ENCODE measurements at places on chromosomes 6 and 20.

DNA sequence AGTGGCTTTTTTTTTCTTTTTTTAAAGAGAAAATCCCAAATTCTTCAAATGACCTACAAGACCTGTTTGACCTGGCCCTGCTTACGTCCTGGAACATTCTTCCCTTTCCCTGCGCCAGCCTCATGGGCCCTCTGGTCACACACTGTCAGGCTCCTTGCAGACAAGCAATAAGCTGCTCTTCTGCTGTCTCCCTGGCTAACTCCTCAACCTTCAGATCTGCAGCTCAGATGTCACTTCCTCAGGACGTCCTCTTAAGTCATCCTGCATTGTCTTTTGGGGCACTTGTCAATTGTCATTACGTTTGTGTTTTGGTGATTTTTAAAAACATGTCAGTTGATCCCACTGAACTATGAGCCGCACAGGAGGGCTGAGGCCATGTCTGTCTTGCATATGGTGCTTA, 28.9 kb upstream of the SLC35D3 start:
- H3K27me3 ChIP-seq: no peaks in the 10 kb centered on the region
- H3K4me3 ChIP-seq: no peak overlapping the region
- H3K27ac ChIP-seq: no peak overlapping the region
- H3K4me1 ChIP-seq: no peaks in the 10 kb centered on the region
- peaks cover 10% of the 10 kb centered on the region for H3K36me3 ChIP-seq
- DNase-seq: no peak

- no peak overlapping the region for H3K27ac ChIP-seq
- H3K27me3 ChIP-seq: no peaks in the 10 kb centered on the region
- DNase-seq: no peak
Observed at GRCh38 chr6:52552278-52552643, 24.6 kb downstream of the TRAM2 start.

DNA sequence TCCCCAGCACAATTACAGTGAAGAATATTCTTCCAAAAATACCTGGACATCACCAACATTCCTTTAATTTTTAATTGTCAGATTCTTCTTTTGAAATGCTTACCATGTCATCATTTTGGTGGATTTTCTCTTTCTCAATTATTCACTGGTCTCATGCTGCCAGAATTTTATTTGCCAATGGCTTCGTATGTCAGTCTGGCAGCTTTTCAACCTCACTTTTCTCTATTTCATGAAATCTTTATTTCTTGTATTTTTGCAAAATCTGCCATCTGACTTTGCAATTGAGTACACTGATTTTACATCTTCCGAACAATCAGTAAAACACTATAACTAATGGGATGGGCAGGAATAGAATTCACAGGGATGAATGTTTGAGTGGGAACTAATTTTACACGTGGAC, 84.1 kb downstream of the BTBD9 start:
- H3K4me3 ChIP-seq: no peak overlapping the region
- no peaks in the 10 kb centered on the region for H3K36me3 ChIP-seq
- no peak for DNase-seq
- peaks cover 5% of the 10 kb centered on the region for H3K4me1 ChIP-seq
- no peaks in the 10 kb centered on the region for H3K27me3 ChIP-seq

GRCh38 chr6:146292506-146292905, 251.1 kb upstream of the RAB32 start:
- H3K27me3 ChIP-seq: peaks cover 4% of the 10 kb centered on the region
- no peak for DNase-seq
- H3K4me3 ChIP-seq: no peak overlapping the region
- no peaks in the 10 kb centered on the region for H3K36me3 ChIP-seq

- no peaks in the 10 kb centered on the region for H3K27me3 ChIP-seq
- no peak overlapping the region for H3K27ac ChIP-seq
- H3K4me3 ChIP-seq: no peak overlapping the region
- H3K36me3 ChIP-seq: no peaks in the 10 kb centered on the region
- DNase-seq: no peak
Observed at GRCh38 chr6:158852312-158853071, 33.3 kb upstream of the EZR start.

- no peaks in the 10 kb centered on the region for H3K36me3 ChIP-seq
- H3K4me1 ChIP-seq: no peaks in the 10 kb centered on the region
- no peak for DNase-seq
- no peak overlapping the region for H3K27ac ChIP-seq
- no peak overlapping the region for H3K4me3 ChIP-seq
Observed at GRCh38 chr6:131469130-131469529, 103.9 kb upstream of the ARG1 start.

DNA sequence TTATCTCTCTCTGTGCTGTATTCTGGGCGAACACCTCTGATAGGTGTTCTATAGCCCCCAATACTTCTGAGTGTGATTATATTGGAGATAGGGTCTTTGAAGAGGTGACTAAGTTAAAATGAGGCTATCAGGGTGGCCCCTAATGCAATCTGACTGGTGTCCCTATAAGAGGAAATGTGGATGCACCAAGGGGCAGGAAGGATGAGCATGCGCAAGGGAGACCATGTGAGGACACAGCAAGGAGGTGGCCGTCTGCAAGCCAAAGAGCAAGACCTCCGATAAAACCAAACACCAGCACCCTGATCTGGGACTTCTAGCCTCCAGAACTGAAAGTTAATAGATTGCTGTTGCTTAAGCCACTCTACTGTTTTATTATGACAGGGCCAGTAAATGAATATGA, 69.2 kb downstream of the CHMP4B start:
- no peak overlapping the region for H3K4me3 ChIP-seq
- H3K36me3 ChIP-seq: peaks cover 2% of the 10 kb centered on the region
- DNase-seq: no peak
- H3K27me3 ChIP-seq: no peaks in the 10 kb centered on the region

DNA sequence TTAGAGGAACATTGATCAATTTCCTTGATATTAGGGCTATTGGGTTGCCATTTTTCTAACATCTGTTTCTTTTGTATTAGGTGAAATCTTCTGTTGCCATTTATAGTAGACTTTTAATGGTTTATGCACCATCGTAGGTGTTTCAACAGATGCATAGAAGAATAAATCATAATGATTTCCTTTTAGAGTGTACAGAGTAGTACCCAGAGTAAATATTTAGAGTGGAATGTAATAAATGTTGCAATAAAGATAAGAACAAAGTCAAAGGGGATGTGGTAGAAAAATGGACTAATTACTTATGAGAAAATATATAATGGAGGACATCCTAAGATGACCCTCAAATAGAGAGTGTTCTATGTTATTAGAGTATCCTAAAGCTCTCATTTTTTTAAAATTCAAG, 643.0 kb upstream of the CITED2 start:
- H3K4me1 ChIP-seq: no peaks in the 10 kb centered on the region
- H3K4me3 ChIP-seq: no peak overlapping the region
- no peak for DNase-seq
- H3K36me3 ChIP-seq: peaks cover 2% of the 10 kb centered on the region

DNA sequence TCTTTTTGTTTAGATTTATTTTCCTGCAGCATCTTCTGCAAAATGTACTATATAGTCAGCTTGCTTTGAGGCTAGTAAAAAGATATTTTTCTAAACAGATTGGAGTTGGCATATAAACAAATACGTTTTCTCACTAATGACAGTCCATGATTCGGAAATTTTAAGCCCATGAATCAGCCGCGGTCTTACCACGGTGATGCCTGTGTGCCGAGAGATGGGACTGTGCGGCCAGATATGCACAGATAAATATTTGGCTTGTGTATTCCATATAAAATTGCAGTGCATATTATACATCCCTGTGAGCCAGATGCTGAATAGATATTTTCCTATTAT, 3.2 kb downstream of the FOXC1 start:
- H3K27me3 ChIP-seq: peaks cover 60% of the 10 kb centered on the region
- H3K4me1 ChIP-seq: peaks cover 23% of the 10 kb centered on the region
- H3K4me3 ChIP-seq: no peak overlapping the region
- no peak for DNase-seq
- no peak overlapping the region for H3K27ac ChIP-seq

DNA sequence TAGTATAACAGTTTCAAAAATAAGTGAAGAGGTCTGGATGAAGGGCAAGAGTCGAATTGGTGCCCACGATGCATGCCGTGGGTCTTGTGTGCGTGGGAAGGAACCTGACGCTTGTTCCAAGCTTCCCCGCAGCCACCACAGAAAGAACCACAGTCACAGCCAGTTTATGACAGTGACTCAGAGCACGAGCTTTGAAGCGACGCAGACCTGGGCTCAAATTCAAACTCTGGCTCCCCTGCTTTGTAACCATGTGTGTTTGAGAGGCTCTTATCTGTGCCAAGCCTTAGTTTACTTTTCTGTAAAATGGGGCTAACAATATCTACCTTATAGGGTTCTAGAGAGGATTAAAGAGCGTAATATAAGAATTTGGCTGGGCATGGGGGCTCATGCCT, 65.5 kb downstream of the SYNJ2 start:
- H3K4me3 ChIP-seq: peak overlapping the region; percentile 2
- DNase-seq: peak; percentile 91
- H3K36me3 ChIP-seq: peaks cover 23% of the 10 kb centered on the region

- H3K27ac ChIP-seq: no peak overlapping the region
- peaks cover 2% of the 10 kb centered on the region for H3K27me3 ChIP-seq
- no peak overlapping the region for H3K4me3 ChIP-seq
Observed at GRCh38 chr20:50351541-50351940, 158.6 kb upstream of the PTPN1 start.

DNA sequence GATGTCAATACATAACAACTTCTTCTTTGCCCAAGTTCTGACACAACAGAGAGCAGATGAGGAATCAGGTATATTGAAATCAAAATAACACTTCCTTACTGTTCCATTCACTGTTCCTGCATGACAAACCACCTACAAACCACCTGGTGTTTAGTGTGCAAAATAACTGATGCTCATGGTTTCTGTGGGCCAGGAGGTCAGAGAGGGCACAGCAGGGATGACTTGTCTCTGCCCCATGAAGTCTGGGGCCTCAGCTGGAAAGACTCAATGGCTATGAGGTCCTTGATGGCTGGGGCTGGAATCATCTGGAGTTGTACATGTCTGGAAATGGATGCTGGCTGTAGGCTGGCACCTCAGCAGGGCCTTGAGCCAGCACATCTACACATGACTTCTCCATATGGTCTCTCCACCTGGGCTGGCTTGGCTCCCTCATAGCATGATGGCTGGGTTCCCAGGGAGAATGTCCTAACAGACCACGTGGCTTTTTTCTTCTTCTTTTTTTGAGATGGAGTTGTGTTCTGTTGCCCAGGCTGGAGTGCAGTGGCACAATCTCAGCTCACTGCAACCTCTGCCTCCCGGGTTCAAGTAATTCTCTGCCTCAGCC, 7.4 kb upstream of the COX4I2 start:
- no peak for DNase-seq
- H3K27ac ChIP-seq: no peak overlapping the region
- no peaks in the 10 kb centered on the region for H3K27me3 ChIP-seq
- no peaks in the 10 kb centered on the region for H3K36me3 ChIP-seq

DNA sequence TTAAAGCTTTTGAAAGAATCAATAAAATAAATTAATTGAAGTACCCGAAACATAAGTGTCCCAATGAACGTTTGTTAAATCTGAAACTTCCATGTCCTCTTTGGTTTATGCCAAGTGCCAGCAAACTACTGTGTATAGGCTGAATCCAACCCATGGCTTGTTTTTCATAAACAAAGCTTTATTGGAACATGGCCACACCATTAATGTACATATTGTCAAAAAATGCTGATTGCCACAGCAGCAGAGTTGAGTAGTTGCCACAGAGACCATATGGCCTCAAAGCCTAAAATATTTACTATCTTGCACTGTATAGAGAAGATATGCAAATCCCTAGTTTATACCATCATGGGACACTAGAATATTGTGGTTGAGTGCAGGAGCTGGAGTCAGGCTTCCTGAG, 406.1 kb downstream of the MAFB start:
- no peaks in the 10 kb centered on the region for H3K4me1 ChIP-seq
- H3K4me3 ChIP-seq: no peak overlapping the region
- DNase-seq: no peak
- H3K27ac ChIP-seq: no peak overlapping the region
- H3K36me3 ChIP-seq: no peaks in the 10 kb centered on the region

- H3K36me3 ChIP-seq: no peaks in the 10 kb centered on the region
- DNase-seq: no peak
- peaks cover 12% of the 10 kb centered on the region for H3K27me3 ChIP-seq
- H3K4me3 ChIP-seq: no peak overlapping the region
- H3K4me1 ChIP-seq: no peaks in the 10 kb centered on the region
- no peak overlapping the region for H3K27ac ChIP-seq
Observed at GRCh38 chr20:56731476-56731875, 102.4 kb downstream of the TFAP2C start.

DNA sequence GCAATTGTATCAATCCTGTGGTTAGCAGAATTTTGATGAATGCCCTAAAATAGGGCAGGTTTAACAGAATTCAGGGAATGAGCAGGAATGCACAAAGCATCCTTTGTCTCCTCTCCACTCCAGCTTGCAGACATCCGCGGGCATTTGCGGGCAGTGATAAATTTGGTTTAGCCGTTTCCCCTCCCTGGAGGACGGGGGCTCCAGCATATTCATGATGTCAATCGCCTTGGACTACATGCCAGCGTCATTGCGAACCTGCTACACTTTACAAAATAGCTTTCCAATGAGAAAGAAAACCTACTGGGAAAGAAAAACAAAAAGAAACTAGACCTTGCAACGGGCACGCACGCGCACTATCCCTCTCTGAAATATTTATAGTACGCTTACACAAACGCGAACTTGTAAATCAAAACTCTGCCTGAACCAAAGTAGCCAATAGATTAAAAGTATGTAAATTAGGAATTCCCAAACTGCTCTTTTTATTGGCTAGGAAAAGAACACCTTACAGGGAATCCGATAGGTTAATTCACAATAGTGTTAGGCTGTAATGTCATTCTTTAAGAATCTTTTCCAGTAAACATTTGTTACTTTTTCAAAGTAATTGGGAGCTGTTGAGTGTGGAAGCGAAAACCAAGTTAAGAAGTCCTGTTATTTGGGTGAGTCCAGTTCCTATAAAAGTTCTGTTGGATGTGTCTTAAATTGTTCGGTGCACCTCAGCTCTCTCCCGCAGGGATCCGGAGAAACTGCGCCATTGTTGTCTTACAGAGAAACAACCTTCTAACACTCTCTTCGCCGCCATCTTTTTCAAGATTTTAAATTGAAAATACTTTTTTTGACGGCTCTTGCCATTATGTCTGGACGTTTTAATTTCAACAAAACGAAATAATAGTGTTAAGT, 136.7 kb downstream of the HFE start:
- DNase-seq: peak; percentile 75
- H3K27ac ChIP-seq: no peak overlapping the region
- no peaks in the 10 kb centered on the region for H3K27me3 ChIP-seq
- no peaks in the 10 kb centered on the region for H3K36me3 ChIP-seq

- H3K27me3 ChIP-seq: no peaks in the 10 kb centered on the region
- H3K4me3 ChIP-seq: no peak overlapping the region
- no peak overlapping the region for H3K27ac ChIP-seq
- H3K4me1 ChIP-seq: peaks cover 3% of the 10 kb centered on the region
- DNase-seq: no peak
- H3K36me3 ChIP-seq: peaks cover 2% of the 10 kb centered on the region
Observed at GRCh38 chr6:136859430-136859829, 37.0 kb downstream of the PEX7 start.

DNA sequence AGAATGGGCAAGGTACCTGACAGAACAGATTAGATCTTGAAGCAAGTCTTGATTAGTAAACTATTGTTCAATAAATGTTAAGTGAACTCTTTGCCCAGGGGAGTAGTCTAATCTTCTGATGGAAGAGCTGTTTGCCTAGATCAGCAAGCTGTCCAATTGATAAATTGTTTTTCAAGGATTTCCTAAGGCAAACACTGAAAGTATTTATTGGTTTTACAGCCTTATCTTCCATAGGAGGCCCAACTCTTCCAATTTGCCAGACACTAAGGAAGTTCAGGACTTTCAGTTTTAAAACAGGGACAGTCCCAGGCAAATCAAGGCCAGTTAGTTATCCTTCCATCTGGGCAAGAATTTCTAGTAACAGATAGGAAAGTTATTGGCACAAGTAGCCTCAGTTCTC, 1.8 kb upstream of the C6orf163 start:
- H3K36me3 ChIP-seq: peaks cover 7% of the 10 kb centered on the region
- H3K4me3 ChIP-seq: no peak overlapping the region
- peaks cover 2% of the 10 kb centered on the region for H3K4me1 ChIP-seq
- H3K27ac ChIP-seq: no peak overlapping the region
- H3K27me3 ChIP-seq: no peaks in the 10 kb centered on the region

Data from activated naive CD4-positive, alpha-beta T cell treated with anti-CD3 and anti-CD28 coated beads for 36 hours (primary cell).